GM23248 (cell line): ENCODE measurements at places on chromosomes 7 and 10. TPM values are rescaled to one million over a fixed set of nuclear protein-coding genes. Genes with fewer than 3 reads are reported as not detected.

MSS51 gene
- total RNA-seq: 1.0 and 1.5 TPM in 2 replicates

DNA sequence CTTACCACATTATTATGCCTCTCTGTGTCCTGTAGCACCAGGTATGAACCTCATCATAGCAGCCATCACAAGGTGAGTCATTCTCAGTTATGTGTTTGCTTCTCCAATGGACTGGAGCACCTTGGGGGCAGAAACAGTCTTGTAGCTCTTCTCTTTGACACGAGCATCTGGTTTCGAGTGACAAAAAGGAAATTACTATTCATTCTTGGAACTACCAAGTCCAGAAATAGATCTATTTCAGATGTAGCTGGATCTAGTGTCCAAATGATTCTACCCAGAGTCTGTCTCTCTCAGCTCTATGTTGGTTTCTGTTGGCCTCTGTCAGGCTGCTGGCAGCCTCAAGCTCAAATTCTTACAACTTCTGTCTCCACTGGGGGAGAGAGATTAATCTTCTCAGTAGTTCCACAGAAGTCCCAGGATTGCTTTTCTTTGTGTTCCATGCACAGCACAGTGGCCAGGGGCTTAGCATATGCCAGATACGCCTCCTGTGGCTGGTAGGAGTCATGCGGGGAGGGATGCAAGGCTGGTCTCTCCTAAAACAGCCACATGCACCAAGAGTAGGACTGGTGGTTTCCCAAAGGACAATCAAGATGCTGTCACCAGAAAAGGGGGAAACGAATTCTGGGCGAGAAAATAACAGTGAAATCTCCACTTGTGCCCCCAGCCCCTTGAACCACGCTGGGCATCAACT is 37.2 kb upstream of the PAPSS2 start:
- H3K27me3 ChIP-seq: peaks cover 10% of the 10 kb centered on the region; the same call in 1 of the 2 replicates

JCAD gene
- total RNA-seq: 24.3 and 24.8 TPM in 2 replicates

GPR37 gene
- not detected in 2 replicates for total RNA-seq

GRCh38 chr10:114042895-114043531 is 653 bp upstream of the ADRB1 start:
- no peaks in the 10 kb centered on the region for H3K36me3 ChIP-seq
- no peaks in the 10 kb centered on the region for H3K4me1 ChIP-seq
- peaks cover 72% of the 10 kb centered on the region for H3K27me3 ChIP-seq
- H3K27ac ChIP-seq: no peak overlapping the region
- peak overlapping the region; percentile 12; the same call in 1 of the 2 replicates for H3K4me3 ChIP-seq

GRCh38 chr7:70893971-70894715 is 237.8 kb upstream of the GALNT17 start:
- H3K4me1 ChIP-seq: no peaks in the 10 kb centered on the region
- H3K36me3 ChIP-seq: no peaks in the 10 kb centered on the region
- no peak overlapping the region for H3K27ac ChIP-seq
- no peak for DNase-seq
- no peak overlapping the region for H3K4me3 ChIP-seq

DNA sequence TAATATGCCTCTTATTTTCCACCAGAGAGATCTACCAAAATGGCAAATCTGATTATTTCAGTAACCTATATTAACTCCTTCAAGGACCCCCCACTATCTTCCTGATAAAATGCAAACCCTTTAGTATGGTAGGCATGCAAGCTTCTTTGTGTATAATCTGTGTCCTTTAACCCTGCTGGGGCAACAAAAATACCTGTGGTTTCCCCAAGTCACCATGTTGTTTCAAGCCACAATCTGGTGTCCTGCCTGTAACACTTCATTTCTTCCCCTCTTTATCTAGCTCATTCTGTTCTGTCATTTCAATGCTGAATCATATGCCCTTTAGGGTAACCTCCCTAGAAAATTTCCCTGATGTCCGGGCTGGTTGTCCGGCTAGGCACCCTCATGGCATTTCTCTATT is 5.3 kb downstream of the CALCR start:
- no peak overlapping the region for H3K4me3 ChIP-seq
- no peak overlapping the region for H3K27ac ChIP-seq
- H3K36me3 ChIP-seq: no peaks in the 10 kb centered on the region

GRCh38 chr7:44937426-44937825 is 41.4 kb downstream of the MYO1G start:
- H3K27me3 ChIP-seq: peaks cover 29% of the 10 kb centered on the region
- H3K4me3 ChIP-seq: no peak overlapping the region
- DNase-seq: no peak
- no peak overlapping the region for H3K27ac ChIP-seq
- no peaks in the 10 kb centered on the region for H3K36me3 ChIP-seq

IGFBP3 gene
- total RNA-seq: 29,310 and 34,986 TPM in 2 replicates

GRCh38 chr10:42732266-42732665 is 50.3 kb upstream of the BMS1 start:
- H3K36me3 ChIP-seq: no peaks in the 10 kb centered on the region
- H3K27ac ChIP-seq: no peak overlapping the region
- H3K4me3 ChIP-seq: no peak overlapping the region
- no peaks in the 10 kb centered on the region for H3K27me3 ChIP-seq

KIF11 gene
- total RNA-seq: 12.5 and 16.2 TPM in 2 replicates

GRCh38 chr7:140752533-140752932 is 56.0 kb downstream of the NDUFB2 start:
- no peak overlapping the region for H3K4me3 ChIP-seq
- no peaks in the 10 kb centered on the region for H3K27me3 ChIP-seq
- H3K4me1 ChIP-seq: no peaks in the 10 kb centered on the region
- H3K36me3 ChIP-seq: peaks cover 21% of the 10 kb centered on the region
- H3K27ac ChIP-seq: no peak overlapping the region
- DNase-seq: peak; percentile 14

- DNase-seq: no peak
- H3K27me3 ChIP-seq: no peaks in the 10 kb centered on the region
- H3K27ac ChIP-seq: no peak overlapping the region
- H3K4me1 ChIP-seq: peaks cover 6% of the 10 kb centered on the region; the same call in 1 of the 2 replicates
- no peak overlapping the region for H3K4me3 ChIP-seq
Observed at GRCh38 chr7:40865441-40866233, 730.8 kb downstream of the SUGCT start.

GRCh38 chr10:111370101-111370500 is 293.3 kb downstream of the ADRA2A start:
- H3K36me3 ChIP-seq: no peaks in the 10 kb centered on the region
- peaks cover 18% of the 10 kb centered on the region for H3K4me1 ChIP-seq
- no peak overlapping the region for H3K4me3 ChIP-seq
- no peaks in the 10 kb centered on the region for H3K27me3 ChIP-seq
- H3K27ac ChIP-seq: peak overlapping the region; percentile 5; the same call in 1 of the 2 replicates

DNA sequence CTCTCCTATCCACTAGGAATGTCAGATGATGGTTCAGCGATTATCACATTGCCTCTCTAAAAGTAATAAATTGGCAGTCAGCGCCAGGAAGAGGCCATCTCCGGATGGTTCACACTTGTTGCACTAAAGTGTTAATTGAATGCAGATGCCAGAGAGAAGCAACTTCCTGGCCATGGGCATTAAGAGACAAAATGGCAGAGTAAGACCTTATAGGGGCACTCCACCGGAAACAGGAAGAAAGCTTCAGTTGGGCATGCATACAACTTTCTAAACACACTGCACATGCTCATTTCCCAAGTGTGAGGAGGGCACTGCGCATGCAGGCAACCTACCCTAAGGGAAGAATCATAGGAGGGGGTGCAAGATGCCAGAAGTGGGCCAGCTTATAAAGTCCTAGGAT is 71.7 kb upstream of the AUTS2 start:
- H3K27me3 ChIP-seq: no peaks in the 10 kb centered on the region
- H3K27ac ChIP-seq: no peak overlapping the region
- no peaks in the 10 kb centered on the region for H3K36me3 ChIP-seq
- no peak for DNase-seq

GRCh38 chr10:58608351-58608750 is 95.7 kb downstream of the BICC1 start:
- no peak overlapping the region for H3K4me3 ChIP-seq
- H3K36me3 ChIP-seq: no peaks in the 10 kb centered on the region; the same call in 1 of the 2 replicates
- DNase-seq: peak; percentile 53
- H3K27me3 ChIP-seq: no peaks in the 10 kb centered on the region
- H3K4me1 ChIP-seq: peaks cover 24% of the 10 kb centered on the region
- H3K27ac ChIP-seq: peak overlapping the region; percentile 26; the same call in 1 of the 2 replicates

- H3K4me1 ChIP-seq: peaks cover 7% of the 10 kb centered on the region; the same call in 1 of the 2 replicates
- no peaks in the 10 kb centered on the region for H3K27me3 ChIP-seq
- no peaks in the 10 kb centered on the region; the same call in 1 of the 2 replicates for H3K36me3 ChIP-seq
- H3K27ac ChIP-seq: no peak overlapping the region
- no peak overlapping the region for H3K4me3 ChIP-seq
Observed at GRCh38 chr7:87370660-87371180, 25.3 kb downstream of the CROT start.

DNA sequence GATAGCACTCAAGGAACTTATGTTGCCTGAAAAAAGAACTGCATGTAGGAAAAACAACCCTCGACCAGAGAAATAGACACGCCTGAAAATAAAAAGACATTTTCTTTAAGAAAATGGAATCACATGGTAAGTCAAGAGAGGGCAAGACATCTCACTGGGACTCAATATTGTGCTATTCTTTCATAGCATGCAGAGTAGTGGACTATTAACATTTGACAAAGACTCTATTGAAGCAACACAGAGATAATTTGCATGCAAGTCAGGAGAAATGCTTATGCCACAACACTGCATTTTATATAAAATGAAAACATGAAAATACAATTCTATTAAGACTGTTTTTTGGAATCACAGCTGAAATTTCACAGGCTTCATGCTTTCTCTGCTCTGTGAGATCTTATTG is 77.9 kb upstream of the RHOBTB1 start:
- DNase-seq: no peak
- no peaks in the 10 kb centered on the region for H3K36me3 ChIP-seq
- H3K27me3 ChIP-seq: no peaks in the 10 kb centered on the region
- H3K4me1 ChIP-seq: no peaks in the 10 kb centered on the region
- H3K27ac ChIP-seq: no peak overlapping the region

DNA sequence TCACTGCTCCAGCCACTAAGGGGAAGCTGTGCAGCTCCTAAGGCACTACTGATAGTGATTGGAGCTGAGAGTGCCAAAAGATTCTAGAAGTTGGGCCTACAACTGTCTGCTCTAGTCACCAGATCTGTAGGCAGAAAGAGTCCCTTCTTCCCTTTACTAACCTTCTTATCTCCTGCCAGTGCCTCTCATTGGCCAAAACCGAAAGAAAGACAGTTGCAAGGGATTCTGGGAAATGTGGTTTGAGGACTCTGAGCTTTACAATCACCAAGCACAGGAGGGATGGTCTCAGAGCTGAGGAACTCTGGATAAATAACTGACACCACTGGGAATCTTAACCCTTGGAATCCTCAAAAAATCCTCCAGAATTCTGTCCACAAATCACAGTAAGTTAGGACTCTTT is 615.8 kb downstream of the CCSER2 start:
- no peak overlapping the region for H3K4me3 ChIP-seq
- no peak overlapping the region for H3K27ac ChIP-seq
- H3K4me1 ChIP-seq: no peaks in the 10 kb centered on the region
- DNase-seq: no peak
- H3K36me3 ChIP-seq: no peaks in the 10 kb centered on the region

GRCh38 chr7:149624006-149624405 is 126.4 kb upstream of the ZNF746 start:
- H3K27me3 ChIP-seq: 0 out of 2 replicates have a peak, but pooled peaks cover under 1% of the 10 kb centered on the region
- peak overlapping the region; percentile 62 for H3K27ac ChIP-seq
- peaks cover 12% of the 10 kb centered on the region for H3K4me1 ChIP-seq
- peaks cover 17% of the 10 kb centered on the region for H3K36me3 ChIP-seq

GBF1 gene
- total RNA-seq: 43.9 and 48.7 TPM in 2 replicates

CDCA7L gene
- total RNA-seq: 44.1 and 45.9 TPM in 2 replicates

SPDYE2 gene
- total RNA-seq: not detected in 2 replicates

FRMPD2 gene
- total RNA-seq: not detected in 2 replicates

- H3K4me1 ChIP-seq: no peaks in the 10 kb centered on the region
- peaks cover 62% of the 10 kb centered on the region for H3K27me3 ChIP-seq
- H3K27ac ChIP-seq: no peak overlapping the region
- H3K4me3 ChIP-seq: no peak overlapping the region
- no peaks in the 10 kb centered on the region for H3K36me3 ChIP-seq
- no peak for DNase-seq
Observed at GRCh38 chr10:62726638-62727037, 77.9 kb upstream of the ADO start.

GRCh38 chr10:130201043-130201380 is 64.8 kb downstream of the GLRX3 start:
- no peak overlapping the region for H3K27ac ChIP-seq
- no peak overlapping the region for H3K4me3 ChIP-seq
- DNase-seq: no peak
- no peaks in the 10 kb centered on the region for H3K36me3 ChIP-seq
- H3K4me1 ChIP-seq: no peaks in the 10 kb centered on the region

SYPL1 gene
- 49.0 and 59.7 TPM in 2 replicates for total RNA-seq

DNA sequence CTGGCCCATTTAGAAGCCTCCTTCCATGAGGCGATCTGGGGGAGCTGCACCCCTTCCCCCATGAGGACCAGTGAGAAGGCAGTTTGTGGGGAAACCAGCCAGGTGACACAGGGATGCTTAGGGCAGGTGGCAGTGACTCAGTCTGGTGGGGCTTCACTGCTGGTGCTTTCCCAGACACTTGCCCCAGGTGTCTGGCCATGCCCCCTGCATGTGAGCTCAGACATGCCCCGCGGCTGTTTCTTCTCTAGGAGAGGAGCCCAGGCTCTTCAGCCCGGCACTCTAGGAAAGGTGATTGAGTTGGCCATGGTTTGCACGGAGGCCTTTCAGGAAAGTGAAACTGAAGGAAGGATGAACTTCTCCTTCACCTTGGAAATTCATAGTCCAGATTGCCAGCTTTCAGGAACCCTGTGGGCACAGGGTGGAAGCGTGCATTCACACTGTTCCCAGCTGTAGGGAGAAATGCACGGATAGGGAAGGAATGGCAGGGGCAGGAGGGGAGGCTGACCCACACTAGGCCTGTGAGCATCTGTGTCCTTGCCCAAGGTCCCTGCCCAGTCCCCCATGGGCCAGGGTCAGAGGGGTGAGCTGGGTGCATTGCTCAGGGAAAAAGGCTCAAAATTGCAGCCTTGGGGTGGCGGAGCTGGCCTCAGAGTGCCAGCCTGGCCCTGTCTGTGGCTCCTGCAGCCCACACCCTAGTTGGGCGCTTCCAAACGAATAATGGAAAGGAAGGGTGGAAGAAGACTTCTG is 359.1 kb downstream of the GLRX3 start:
- no peaks in the 10 kb centered on the region for H3K4me1 ChIP-seq
- no peak overlapping the region for H3K4me3 ChIP-seq
- H3K27me3 ChIP-seq: no peaks in the 10 kb centered on the region
- no peak overlapping the region for H3K27ac ChIP-seq
- no peak for DNase-seq
- no peaks in the 10 kb centered on the region for H3K36me3 ChIP-seq
